ENCODE measurements at places on chromosomes 11 and 22.

DNA sequence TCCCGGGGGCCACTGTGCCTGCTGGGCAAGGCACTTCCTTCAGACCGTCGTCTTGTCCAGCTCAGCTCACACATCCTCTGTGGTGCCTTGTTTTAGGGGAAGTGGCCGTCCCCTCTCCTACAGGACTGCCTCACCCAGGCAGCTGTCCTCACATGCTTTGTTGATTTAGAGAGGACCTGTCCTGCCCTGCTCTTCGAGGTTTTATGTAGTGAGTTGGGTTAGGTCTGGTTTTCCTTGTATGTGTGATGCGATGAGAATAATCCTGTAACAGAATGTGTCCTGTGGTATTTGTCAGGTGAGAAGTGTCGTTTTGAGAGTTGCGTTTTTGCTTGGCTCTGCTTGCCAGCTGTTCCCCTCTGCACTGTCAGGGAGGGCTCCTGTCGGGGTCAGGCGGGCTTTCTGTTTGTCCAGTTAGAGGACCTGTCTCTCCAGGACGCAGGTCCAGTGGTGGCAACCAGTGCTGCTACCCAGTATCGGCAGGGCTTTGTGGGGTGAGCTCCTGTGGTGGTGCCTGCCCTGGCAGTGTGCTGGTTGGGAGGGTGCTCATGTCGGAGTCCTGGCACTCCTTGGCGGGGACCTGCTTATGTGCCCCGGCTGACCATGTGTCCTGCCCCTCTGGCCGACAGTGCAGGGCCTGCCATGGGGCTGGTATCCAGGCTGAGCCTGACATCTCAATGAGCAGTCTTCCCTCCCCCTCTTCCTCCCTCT is 41.3 kb downstream of the MUC6 start:
- DNase-seq, result no peak

DNA sequence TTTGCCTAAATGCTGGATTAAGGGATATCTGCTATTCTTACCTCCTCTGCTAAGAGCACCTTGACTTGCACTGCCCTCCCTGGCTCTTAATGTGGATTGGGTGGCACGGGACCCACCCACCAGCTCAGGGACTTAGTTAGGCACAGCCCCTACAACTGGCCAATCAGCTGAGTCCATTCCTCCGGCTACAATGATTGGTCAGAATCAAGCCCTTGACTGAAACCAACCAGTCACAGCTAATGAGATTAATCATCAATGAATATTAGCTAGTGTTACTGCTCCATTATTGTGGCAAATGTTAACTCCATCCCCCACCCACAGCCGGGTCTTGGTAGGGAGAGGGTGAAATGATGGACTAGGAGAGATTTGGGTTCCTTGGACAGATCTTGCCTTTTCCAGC is 328.0 kb downstream of the MN1 start:
- DNase-seq, result no peak

GRCh38 chr11:92558323-92558722 is 333.7 kb downstream of the FAT3 start:
- DNase-seq, result no peak

- DNase-seq, result no peak
Measured at GRCh38 chr11:118961189-118961588, 5.1 kb downstream of the UPK2 start.

GRCh38 chr11:12606597-12606996 is 67.6 kb upstream of the TEAD1 start:
- DNase-seq, result peak; percentile 85

DNA sequence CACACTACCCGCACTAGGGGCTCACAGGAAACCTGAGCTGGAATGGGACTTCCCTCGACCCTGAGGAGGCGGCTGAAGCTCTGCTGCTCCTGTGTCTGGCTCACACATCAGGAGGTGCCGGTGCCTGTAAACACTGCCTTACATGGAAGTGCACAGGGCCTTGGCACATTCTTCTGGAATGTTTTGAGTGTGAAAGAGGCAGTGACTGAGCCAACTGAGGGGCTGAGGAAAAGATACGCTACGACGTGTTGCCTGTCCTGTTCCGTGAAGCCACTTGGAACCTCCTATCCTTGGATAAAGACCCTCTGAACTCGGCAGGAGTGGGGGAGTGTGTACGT is 10.5 kb downstream of the TXN2 start:
- DNase-seq, result no peak

- no peak for DNase-seq
Measured at GRCh38 chr11:45423475-45424120, 137.5 kb upstream of the SYT13 start.

DNA sequence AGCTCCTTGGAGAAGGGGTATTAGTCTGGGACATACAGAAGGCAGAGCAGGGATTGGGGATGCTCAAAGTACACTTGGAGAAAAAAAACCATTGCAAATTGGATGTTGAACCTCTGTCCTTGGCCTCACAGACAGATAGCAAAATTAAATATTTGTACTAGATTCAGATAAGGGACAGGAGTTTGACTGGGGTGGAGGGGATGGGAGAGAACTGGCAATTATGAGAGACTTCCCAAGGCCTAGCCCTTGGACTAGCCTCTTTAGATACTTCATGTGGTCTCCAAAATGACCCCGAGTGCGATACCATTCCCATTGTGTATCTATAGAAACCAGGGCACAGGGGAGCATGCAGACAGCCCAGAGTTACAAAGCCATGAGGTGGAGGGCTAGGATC is 15.5 kb downstream of the DGAT2 start:
- no peak for DNase-seq

GRCh38 chr11:2300936-2301630 is 635 bp downstream of the C11orf21 start:
- no peak for DNase-seq

- DNase-seq, result no peak
Measured at GRCh38 chr22:23068096-23068831, 2.1 kb upstream of the GNAZ start.

GRCh38 chr11:94794287-94795168 is 26.4 kb downstream of the AMOTL1 start:
- peak; percentile 69 for DNase-seq
